CD14-positive monocyte (primary cell): ENCODE measurements at places on chromosomes 5 and 9.

DNA sequence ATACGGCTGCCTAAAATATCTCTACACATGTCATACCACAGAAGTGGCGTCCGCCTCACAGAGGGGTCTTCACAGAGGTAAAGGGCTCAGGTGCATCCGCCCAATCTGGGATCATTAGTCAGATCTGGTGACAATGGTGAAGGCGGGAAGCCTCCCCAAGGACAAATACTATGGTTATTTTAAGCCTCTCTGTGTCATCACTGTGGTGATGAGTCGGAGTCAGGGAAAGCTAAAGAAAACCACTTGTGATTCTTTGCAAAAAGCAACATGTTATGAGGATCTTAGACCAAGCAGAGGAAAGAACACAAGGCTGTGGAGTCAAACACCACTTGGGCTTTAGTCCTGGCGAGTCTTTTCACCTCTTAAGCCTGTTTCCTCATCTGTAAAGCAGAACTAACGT, 190.4 kb downstream of the DRD1 start:
- no peak for DNase-seq

DNA sequence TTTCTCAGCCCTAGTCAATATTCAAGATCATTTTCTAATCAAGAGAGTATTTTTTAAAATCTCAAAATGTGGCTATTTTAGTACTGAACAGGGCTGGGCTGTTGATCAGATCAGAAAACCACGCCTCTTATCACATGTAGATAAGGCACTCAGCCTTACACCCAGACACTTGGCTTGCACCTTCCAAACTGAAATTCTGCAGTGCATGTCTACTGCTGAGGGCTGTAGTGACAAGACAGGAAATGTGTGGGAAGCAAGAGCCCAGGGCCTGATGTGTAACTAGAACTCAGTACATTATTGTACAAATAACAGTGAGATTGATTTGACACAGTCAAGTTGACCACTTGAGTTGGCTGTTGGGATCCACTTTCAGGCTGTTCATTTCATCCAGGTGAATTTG, 48.6 kb downstream of the UBE2QL1 start:
- no peak for DNase-seq

DNA sequence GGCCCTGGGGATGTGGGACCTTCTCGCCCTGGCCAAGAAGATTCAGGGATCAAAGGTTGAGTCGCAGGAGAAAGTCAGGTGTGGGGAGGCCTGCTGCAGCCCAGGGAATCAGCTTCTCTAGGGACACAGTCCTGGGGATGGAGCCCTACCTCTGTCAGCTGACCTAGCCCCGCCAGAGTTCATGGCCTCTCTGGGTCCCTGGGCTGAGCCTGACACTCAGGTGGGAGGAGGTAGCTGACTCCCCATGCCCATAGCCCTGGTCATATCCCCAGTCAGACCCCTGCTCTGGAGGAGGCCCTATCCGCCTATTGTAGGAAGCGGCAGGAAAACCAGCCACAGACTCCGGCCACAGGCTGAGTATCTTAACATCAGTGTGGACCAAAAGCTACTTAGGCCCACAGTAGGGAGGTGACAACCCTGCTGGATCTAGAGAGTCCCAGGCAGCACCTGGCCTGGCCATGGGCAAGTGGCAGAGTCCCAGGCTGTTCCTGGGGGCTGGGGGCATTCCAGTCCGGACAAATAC, 15.0 kb upstream of the MRNIP start:
- DNase-seq: no peak

DNA sequence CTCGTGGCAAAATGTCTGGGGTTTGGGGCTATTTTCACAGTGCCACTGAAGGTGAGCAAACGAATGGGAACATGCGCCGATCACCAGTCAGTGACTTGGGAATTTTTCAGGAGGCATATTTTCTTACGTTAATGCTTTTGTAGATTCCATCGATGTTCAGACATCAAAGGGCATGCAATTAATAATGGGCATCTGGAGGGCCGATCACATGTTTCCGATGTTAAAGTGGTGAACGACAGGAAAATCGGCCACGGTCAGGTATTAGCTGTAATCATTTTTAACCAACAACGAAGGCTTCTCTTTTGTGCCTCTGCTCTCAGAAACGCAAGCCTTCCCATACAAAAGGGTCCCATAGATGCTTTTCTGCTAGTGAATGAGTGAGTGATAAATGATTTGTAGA, 155.0 kb upstream of the PITX1 start:
- DNase-seq: no peak

DNA sequence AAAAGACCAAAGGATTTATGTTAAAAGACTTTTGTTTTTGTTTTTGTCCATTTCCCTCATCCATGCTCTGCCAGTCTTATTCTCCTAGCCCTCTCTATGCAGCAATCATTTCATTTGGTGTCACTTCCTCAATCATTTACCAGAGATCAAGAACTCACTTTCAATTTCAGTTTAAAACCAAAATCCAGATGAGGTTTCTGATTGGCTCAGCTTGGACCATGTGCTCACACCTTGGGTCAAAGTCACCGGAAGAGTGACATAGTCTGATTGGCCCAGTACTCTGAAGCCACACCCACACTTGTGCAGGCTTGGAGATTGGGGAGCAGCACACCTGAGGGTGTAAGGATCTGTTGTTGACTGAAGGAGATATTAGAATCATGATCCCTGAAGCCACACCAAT, 79.6 kb downstream of the TLR4 start:
- peak; percentile 64 for DNase-seq

DNA sequence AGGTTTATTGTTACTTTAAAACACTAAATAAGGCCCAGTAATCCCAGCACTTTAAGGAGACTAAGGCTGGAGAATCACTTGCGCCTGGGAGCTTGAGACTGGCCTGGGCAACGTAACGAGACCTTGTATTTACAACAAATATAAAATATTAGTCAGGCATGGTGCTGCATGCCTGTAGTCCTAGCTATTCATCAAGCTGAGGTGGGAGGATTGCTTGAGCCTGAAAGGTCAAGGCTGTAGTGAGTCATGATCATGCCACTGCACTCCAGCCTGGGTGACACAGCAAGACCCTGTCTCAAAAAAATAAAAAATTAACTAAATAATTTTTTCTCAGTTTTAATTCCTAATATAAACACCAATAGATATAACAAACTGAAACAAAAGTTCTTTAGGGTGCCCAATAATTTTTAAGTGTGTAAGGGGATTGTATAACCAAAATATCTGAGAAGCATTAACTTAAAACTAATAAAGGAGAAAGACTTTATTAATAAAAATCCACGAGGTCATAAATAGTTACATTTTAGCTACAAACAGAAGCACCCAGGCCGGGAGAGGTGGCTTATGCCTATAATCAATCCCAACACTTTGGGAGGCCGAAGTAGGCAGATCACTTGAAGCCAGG, 32.7 kb downstream of the FAM13B start:
- peak; percentile 31 for DNase-seq

- no peak for DNase-seq
Observed at GRCh38 chr5:75234251-75234650, 2.4 kb downstream of the ANKRD31 start.

GRCh38 chr9:131698618-131698985, 41.3 kb downstream of the RAPGEF1 start:
- no peak for DNase-seq

GRCh38 chr9:130765137-130766020, 69.7 kb upstream of the ABL1 start:
- DNase-seq: no peak

- no peak for DNase-seq
Observed at GRCh38 chr9:126872516-126872915, 12.1 kb downstream of the ZBTB34 start.

GRCh38 chr9:91220021-91220420, 141.7 kb downstream of the AUH start:
- DNase-seq: no peak

GRCh38 chr5:157273131-157273556, 7.2 kb downstream of the CYFIP2 start:
- DNase-seq: peak; percentile 88

DNA sequence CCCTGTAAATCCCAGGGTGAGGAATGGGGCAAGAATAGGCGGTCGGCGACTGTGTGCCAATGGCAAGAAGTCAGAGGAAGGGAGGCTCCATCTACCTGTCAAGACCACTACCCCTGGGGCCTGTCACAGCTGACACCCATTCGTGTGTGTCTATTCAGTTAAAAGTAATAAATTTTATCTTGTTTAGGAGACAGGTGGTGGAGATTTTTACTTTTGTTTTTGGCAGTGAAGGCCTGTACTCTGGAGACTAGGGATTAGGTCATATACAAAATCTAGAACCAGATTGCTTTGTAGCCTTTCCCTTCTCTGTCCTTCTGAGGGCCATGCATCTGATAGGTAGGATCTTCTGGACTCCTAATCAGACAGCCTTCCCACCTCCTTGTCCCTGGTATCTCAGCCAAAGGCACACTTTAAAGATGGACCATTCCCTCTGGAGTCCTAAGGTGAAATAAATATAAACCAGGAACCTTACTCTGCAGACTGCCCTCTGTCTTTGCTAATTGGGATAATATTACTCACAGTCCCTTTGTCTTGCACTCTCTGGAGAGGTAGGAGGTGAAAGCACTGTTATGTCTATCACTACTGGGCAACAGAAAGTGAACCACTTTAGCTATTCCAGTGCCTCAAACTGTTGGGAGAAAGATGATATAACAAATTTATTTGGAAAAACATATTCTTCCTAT, 213.2 kb upstream of the ACTBL2 start:
- no peak for DNase-seq

DNA sequence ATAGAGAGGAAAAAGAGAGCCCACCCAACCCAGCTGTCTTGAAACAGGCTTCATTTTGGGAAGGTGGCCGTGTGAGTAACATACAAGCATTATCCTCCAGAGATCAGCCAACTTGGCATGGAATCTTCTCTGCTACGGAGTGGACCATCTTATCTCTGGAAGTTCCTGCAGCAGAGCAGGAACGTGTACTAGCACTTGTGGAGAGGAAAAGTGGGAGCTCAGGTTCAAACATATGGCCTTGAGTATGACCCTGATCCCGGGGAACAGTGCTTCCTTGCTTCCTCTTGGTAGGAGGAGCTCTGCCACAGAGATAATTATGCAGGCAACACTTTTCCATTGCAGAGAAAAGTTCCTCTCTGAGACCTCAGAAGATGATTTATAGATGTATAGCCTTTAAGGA, 490.4 kb upstream of the ACO1 start:
- DNase-seq: no peak

GRCh38 chr5:142446131-142446959, 121.5 kb upstream of the SPRY4 start:
- DNase-seq: no peak

GRCh38 chr9:89746385-89747116, 141.7 kb downstream of the GADD45G start:
- no peak for DNase-seq

DNA sequence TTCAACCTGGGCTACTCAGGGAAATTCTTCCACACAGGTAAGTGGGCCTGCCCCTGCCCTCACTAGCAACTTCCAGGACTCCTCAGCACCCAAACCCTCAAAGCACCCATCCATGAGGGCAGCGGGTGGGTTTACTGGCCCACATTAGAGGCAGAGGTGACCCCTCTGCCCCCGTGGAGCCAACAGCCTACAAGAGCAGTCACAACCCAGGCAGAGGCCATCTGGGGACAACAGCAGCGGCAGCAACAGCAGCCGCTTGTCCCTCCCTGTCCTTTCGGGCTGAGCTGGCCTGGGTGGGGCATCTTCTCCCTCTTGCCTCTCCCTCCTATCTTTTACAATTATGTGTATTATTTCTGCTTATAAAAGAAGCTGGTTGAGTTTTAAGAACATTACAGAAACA, 25.1 kb downstream of the NDST1 start:
- DNase-seq: no peak

- no peak for DNase-seq
Observed at GRCh38 chr5:66207800-66208561, 63.9 kb downstream of the SREK1 start.

DNA sequence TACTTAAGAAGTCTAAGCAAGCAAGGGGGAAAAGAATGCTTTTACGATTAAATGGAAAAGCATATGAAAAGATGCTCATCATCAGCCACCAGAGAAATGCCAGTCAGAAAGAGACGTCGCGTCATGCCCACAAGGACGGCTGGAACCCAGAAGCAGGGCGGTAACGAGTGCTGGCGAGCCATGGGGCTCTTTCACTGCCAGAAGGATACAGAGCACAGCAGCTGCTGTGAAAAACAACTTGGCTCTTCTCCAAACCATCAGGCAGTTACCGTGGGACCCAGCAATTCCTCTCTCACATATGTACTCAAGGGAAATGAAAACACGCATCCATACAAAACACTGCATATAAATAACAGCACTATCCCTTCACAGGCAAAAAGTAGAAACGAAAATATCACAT, 95.5 kb downstream of the CAMSAP1 start:
- DNase-seq: no peak

DNA sequence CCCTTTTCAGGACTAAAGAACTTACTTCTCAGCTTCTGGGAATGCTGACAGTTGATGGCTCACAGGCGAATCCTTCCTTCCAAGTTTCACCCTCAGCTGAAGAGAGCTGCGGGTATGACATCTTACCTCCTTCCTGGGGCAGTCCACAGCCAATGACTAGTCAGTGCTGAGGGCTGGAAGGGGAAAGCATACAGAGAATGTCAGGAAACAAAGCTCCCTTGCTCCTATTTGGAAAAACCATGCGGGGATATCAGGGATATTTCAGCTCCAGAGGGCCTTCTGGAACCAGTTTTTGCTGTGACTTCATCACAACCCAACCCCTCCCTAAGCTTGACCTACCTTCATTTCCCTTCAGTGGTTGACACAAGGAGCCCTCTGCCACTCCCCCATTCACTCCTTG, 15.7 kb downstream of the FTMT start:
- no peak for DNase-seq

DNA sequence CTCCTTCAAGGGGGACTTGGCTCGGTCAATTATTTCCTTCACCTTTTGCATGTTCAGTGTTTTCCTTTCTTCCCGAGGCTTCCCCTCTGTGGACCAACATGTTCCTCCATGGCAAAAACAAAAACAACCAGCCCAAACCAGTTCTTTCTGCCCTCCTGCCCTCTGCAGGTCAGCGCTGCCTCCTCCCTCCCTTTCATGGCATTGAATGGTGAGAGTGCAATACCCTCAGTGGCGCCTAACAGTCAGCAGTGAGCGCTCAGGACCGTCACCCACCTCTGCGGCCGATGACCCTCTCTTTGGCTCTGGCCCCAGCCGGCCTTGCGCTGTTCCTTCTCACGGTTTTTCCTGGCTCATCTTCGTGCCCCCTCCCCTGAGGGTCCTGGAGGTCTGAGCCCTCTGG, 34.4 kb upstream of the GNE start:
- DNase-seq: no peak

DNA sequence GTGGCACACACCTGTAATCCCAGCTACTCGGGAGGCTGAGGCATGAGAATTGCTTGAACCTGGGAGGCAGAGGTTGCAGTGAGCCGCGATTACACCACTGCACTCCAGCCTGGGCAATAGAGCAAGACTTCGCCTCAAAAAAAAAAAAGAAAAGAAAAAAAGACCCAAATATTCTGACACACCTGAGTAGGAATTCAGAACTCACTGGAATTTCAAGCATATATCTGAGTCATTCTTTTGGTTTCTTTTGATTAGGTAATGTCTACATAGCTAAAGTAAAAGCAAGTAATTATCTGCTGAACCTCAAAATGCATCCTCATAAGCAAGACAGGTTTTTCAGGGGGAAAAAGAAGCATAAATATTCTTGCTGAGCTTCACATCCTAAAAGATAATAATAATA, 35.9 kb downstream of the ANKRD31 start:
- DNase-seq: no peak

- DNase-seq: no peak
Observed at GRCh38 chr9:35288778-35289177, 127.0 kb downstream of the UNC13B start.

- no peak for DNase-seq
Observed at GRCh38 chr5:41097642-41098041, 26.5 kb upstream of the MROH2B start.
